T-helper 17 cell (primary cell): ENCODE measurements at places on chromosomes 11 and 22.

DNA sequence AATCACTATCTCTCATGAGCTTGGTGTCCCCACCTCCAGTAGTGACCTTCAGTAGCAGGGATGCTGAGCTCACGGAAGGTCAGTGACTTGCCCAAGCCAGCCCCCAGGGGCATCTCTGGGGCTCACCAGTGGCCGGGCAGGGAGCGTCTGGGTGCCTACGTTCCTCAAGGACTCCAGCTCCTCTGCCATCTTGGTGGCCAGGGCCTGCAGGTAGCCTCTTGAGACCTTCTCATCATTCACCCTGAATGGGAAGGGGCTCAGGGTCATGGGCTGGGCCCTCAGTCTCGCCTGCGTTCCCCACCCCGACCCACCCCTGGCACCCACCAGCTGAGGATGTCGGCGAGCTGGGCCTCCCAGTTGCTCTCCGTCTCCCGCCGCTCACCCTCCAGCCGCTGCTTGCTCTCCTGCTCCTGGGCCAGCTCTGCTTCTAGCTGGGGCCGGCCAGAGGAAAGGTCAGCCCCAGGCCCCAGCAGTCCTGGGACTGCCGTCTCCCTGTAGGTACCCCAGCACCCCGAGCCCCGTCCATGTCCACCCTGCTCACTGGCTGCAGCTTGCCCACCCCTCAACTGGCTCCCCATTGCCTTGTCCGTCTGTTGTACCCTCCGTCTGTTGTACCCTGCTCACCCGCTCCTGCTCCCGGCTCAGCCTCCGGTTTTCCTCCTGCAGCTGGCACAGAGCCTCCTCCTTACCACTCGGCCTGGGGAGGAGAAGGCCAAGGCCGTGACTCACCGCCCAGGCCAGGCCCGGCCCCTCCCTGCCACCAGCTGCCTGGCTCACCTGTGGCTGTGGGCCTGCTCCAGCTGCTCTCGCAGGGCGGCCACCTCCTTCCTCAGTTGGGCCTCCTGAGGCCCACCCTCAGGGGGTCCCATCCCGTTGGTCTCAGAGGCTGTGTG lies 9.5 kb downstream of the CDC42BPG start:
- H3K27ac ChIP-seq = no peak overlapping the region
- no peak overlapping the region for H3K4me3 ChIP-seq
- H3K4me1 ChIP-seq = no peaks in the 10 kb centered on the region
- DNase-seq = no peak
- H3K36me3 ChIP-seq = peaks cover 5% of the 10 kb centered on the region

DNA sequence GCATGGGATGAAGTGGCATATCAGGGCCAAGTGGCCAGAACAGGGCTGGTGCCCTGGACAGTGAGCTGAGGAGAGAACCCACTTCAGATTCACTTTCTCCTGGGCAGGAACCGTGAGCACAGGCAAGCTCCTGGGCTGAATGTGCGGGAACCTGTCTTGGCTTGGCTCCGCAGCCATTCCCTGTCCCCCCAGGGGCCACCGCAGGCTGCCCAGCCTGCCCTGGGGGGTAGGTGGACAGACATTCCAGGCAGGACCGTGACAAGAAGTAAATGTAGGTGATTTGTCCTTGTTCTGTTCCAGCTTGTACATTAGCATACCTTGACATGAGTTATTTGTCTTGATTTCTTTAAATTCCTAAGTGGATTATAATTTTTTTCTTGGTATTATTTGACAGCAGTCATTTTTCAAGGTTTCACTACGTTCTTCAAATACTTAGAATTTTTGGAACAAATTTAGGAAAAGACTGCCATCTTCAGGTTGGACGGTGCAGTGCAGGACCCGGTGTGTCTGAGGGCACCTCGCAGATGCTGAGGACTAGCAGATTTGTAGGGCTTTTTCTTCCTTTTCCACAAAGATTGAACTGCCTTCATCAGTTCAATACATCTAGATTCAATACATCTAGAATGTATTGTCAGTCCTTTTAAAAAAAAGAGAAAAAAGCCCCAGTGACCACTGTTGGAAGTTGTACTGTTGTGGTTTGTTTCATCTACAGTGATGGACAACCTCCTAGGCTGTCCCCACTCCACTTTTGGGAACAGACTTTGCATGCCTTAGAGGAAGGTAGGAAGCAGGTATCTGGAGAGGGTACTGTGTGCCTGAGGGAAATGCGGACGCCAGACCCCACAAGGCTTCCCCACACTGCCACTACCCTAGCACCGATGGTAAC lies 115.1 kb upstream of the RASSF10 start:
- H3K27me3 ChIP-seq = peaks cover 49% of the 10 kb centered on the region
- H3K36me3 ChIP-seq = no peaks in the 10 kb centered on the region
- DNase-seq = peak; percentile 19
- no peak overlapping the region for H3K4me3 ChIP-seq
- no peak overlapping the region for H3K27ac ChIP-seq
- H3K4me1 ChIP-seq = peaks cover 3% of the 10 kb centered on the region

DNA sequence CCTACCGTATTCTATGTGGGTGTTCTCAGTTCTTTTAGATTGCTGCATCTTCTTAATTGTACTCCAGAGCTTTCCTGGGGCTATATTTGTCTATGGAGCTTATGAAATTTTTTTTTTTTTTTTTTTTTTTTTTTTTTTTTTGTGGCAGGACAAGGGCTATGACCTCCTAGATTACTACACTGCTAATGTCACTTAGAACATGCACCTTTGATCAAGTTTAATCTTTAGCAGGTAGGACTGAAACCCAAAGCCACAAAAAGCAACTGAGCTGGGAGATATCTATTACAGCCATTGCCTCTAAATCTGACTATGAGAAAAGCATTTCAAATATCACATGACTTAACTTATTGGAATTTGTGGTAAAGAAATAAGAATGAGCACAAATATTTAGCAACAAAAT lies 21.7 kb upstream of the ABTB2 start:
- H3K27me3 ChIP-seq = peaks cover 6% of the 10 kb centered on the region
- H3K27ac ChIP-seq = no peak overlapping the region
- H3K4me1 ChIP-seq = no peaks in the 10 kb centered on the region

GRCh38 chr22:43060183-43060582 lies 29.0 kb downstream of the TTLL1 start:
- DNase-seq = no peak
- H3K36me3 ChIP-seq = peaks cover 5% of the 10 kb centered on the region
- peak overlapping the region; percentile 34 for H3K27ac ChIP-seq
- H3K4me3 ChIP-seq = no peak overlapping the region
